ENCODE measurements at places on chromosomes 2 and 18.

- DNase-seq: no peak
These were observed 83.5 kb downstream of the MYL12B start for GRCh38 chr18:3345452-3345851.

GRCh38 chr2:201795607-201796477 lies 10.5 kb upstream of the CDK15 start:
- DNase-seq: peak; percentile 4

DNA sequence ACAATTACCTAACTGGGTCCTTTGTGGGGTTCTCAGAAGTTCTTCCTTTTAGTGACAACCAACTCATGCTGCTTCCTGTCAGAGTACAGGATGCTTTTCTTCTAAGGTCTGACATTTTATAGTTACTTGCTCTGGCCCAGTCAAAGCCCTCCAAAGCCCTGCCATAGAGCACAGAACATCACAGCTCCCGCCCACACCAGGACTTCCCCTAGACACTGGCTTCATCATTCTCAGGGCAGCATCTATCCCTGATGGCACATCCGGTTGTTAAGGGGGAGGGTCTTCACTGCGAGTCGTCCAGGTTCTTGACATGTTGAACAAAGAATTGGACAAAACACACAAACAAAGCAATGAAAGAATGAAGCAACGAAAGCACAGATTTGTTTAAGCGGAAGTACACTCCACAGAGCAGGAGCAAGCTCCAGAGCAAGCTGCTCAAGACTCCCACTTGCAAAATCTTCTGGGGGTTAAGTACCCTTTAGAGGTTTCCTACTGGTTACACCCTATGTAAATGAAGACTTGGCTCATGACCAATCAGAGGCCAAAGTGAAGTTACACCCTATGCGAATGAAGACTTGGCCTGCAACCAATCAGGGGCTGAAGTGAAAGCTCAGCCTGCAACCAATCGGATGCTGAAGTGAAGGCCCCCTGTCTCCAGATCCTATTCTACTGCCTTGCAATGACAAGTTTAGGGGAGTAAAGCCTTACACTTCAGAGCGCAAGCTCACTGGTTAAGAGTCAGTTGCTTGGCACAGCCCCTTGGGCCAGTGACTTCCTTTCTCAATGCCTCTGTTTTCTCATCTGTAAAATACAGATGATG lies 79.0 kb downstream of the HDAC4 start:
- DNase-seq: peak; percentile 74

DNA sequence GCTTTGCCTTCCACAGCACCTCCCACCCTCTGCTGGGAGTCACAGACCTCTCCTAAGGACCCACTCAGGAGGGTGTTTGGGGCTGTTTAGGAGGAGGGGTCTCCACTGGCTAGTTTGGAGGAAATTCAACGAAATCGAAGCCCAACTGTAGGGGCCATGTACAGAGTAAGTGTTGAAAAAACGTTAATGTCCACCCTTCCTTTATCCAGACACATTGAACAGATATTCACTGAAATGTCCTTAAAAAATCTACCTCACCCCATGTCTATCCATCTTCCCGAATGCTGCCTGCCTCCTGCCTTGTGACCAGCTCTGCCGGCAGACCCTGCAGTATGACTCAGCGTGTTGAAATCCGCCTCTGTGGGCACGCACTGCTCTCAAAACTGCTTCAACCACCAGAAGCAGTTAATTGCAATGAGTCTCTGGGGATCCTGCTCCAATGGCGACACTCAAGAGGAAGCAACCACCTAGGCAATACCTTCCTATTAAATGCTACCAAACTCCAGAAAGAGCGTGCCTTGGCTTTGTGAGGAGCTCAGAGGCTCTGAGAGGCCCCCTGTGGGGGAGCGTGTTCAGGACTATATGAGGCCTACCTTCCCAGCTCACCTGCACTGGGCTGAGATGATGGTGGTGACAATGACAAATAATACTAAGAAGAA lies 61.4 kb upstream of the RTN4 start:
- DNase-seq: no peak

DNA sequence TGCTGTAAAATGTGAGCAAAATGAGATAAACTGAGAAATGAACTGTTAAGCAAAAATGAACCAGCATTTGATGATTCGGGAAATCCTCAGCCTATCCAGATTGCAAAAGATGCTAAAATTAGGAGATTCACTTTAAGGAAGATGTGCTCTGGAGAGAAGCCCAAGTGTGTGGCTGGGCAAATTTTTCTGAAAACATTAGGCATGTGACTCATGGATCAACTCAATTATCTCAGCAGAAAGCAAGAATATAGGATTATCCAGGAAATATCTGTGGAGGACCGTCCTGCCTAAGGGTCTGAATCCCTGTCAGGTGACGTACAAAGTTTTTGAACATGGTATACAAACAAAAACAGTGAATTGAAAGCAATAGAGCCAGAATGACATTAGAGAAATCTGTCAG lies 1268.3 kb upstream of the TMEFF2 start:
- DNase-seq: no peak

DNA sequence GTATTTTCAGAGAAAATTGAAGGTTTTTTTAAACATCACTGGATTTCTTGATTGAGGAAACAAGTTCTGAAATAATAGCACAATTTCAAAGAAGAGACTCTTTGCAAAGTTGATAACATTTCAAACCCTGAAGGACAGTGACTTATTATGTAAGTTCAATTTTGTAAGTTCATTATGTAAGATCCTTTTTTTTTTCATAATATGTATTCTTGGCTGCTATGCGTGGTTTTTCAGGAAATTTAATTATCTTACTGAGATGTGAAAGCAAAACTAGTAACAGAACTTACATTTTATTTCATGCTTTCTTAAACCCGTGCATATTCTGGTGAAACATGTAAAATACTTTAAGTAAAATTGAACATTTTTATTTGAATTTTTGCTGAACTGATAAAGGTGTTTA lies 65.4 kb downstream of the RIF1 start:
- DNase-seq: no peak
